ENCODE measurements at places on chromosomes 6 and 20. TPM values are rescaled to one million over a fixed set of nuclear protein-coding genes. Genes with fewer than 3 reads are reported as not detected.

DNA sequence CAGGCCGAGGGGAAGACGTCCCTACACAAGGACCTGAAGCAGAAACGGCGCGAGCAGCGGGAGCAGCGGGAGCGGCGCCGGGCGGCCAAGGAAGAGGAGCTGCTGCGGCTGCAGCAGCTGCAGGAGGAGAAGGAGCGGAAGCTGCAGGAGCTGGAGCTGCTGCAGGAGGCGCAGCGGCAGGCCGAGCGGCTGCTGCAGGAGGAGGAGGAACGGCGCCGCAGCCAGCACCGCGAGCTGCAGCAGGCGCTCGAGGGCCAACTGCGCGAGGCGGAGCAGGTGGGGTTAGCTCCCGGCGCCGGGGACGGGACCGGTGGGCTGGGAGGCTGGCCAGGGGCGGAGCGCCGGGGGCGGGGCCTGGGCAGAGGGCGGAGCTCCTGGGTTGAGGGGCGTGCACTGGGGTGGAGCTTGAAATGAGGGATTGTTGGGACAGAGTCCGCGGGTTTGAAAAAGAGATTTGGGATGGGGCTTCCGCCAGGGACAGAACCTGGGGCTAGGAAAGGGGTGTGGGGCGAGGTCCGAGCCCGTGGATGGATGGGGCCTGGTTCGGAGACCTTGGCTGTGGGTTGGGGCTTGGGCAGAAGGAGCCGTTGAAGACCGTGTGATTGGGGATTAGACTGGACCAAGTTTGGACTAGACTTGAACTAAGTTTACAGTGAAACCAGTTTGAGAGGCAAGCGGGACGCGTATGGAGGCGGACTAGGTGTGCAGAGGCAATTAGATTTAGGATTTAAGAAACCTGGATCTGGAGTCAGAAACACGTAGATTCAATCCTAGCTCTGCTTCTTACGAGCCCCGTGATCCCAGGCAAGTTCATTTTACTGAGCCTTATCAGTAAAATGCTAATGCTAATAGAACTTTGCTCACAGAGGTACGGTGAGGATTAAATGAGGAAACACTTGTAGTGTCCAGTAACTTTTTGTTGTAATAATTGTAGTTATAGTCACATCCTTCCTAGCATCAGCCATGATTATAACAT, 20.9 kb downstream of the DEF6 start:
- DNase-seq, result peak; percentile 91

DNA sequence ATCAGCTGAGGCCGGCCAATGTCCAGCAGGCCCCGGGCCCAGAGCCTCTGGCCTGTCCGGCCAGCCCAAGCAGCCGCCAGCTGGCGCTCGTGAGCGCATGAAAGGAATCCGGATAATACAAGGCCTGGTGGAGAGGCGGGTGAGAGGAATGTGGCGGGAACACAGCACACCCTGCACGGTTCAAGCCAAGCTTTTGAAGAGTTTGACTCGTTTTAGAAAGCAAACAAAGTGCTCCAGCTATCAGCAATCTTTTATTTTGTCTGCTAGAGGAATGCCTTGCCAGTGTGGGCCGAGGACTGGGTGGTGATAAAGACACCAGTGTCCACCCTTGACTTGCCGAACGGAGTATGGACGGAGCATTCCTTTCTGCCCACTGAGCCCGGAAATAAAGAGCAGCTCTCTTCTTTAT, 9.3 kb upstream of the NEDD9 start:
- peak; percentile 69 for DNase-seq

DNA sequence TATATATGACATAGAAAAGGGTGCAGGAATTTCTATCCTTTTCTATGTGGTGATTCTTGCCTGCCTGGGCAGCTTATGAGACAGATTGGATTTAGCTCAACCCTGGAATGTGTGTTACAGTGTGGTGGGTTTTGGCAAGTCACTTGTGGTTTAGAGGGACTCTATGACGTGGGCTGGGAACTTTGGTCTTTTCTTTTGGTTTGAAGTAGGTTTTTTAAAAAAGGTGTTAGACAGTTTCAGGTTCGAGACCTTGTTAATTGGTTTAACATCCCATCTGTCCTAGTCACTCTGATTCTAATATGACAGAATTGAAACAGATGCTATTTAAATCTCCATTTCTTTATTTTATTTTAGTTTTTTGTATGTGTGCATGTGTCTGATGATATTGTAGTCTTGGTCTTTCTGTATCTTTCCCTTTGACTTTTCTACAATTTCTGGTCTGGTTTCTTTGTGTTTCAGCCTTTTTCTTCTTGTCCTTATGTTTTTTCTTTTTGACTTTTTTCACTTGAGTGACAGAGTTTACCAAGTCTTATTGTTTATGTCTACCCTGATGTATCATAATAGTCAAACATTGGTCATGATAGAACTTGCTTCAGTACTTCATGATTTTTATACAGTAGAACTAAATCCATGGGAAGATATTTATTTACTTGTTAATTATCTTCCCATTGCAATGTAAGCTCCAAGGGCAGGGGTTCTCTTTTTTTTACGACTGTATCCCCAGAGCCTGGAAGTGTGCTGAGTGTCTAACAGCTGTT, 174.3 kb downstream of the CDKAL1 start:
- no peak for DNase-seq

DNA sequence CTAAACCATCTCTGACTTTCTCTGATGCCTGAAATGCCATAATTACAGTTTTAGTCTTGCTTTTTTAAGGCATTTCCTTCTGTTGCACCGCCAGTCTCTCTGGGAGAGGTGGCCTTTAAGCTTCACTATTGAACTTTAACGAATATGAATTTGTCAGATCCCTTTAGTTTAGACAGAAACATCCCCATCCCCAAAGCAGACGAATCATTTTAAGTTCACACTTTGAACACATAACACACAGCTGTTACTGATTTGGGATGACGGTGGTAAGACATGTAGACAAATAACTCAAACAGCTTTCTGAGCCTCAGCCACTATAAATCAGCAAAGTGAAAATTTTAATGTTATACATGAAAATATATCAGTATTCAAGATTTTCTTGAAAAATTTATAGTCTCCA, 7.2 kb upstream of the IPCEF1 start:
- no peak for DNase-seq

DNA sequence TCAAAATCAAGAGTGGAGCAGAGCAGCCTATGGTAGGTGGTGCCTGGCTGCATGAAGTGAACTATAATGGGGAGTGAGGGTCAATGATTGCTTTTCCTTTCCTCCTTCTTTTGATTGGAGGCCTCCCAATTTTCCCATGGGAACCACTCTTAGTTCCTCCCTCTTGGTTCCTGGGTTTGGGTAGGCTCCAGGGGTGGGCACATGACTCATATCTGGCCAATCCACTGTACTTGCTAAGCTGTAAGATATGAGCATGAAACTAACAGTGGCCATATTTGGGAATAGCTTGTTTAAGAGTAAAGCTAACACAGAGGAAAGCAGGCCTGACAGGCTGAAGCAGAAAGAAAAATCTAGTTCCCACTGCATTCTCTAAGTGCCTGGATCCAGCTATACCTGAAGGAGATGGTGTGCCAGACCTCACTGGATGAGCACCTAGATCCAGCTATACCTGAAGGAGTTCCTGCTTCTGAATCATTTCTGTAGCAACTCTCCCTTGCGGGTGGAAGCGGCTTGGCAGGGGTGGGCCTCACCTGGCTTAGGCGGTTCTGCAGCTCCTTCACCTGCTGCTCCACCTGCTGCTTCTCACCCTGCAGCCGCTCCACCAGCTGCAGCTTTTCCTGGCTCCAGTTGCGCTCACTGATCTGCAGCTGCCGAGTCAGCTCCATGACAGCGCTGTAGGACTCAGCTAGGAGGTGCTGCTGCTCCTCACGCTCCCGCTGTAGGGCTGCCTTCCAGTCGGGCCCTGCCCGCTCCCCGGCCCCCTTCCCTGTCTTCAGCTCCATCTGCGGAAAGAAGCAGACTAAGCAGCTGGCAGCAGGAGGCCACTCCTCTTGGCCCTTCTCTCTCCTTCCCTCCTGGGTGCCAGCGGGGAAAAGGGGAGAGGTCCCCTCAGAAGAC, 29.0 kb upstream of the DSN1 start:
- DNase-seq, result no peak

DNA sequence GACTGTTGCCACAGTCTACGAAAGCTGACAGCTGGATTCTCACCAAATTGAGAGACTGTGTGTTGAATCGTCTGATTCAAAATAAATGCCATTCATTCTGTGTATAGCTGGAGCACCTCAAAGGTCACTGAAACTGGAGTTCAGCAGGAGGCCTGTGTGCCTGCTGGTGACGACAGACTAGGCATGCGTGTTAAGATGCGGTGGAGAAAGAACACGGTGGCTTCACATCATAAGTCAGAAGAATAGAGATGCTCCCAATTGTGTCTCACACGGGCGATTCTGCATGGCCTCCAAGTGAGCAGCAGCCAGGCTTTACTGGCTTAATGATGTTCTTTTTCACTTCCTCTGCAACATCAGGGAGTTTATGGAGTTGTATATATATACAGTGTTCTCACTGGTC, 32.3 kb downstream of the SNHG17 start:
- DNase-seq, result no peak

- no peak for DNase-seq
Measured at GRCh38 chr20:9458138-9458796, 56.1 kb upstream of the LAMP5 start.

GRCh38 chr20:32807706-32808105, 12.0 kb upstream of the MAPRE1 start:
- no peak for DNase-seq

DNA sequence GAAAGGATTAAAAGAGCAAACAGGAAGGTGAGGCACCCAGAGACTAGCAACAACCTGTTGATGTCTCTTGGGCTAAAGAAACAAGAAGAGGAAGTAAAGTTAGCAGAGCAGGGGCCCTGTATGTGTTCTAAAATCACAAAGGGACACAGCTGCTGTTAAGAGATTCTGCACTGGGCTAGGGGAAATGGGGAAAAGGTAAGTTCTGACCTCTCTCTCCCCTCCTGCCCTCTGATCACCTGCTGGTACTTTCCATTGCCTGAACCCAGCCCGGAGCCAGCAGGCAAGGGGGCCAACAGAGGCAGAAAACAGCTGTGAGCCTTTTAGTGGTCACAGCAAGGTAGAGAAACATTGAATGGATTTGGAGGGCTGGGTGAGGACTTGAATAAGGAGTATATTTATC, 13.5 kb upstream of the CNR1 start:
- DNase-seq, result no peak

- no peak for DNase-seq
Measured at GRCh38 chr6:119147101-119148053, 68.9 kb upstream of the FAM184A start.

- DNase-seq, result no peak
Measured at GRCh38 chr6:136024711-136025110, 173.2 kb downstream of the PDE7B start.

DNA sequence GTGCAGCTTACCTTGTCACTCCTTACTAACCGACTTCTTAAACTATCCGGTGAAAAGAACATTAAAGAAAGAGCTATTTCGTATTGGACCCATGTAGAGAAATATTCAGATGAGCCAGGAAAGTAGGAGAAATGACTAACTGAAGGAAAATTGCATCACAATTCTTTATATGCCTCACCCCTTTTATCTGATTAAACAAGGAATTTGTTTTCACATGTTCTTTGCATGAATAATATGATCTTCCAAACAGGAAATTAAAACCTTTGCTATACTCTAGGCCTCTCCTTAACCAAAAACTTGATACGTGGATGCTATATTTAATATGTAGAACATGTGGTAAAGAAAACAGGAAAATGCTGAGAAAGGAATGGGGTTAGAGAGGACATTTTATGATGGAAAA, 41.9 kb upstream of the LRRC1 start:
- DNase-seq, result no peak

DNA sequence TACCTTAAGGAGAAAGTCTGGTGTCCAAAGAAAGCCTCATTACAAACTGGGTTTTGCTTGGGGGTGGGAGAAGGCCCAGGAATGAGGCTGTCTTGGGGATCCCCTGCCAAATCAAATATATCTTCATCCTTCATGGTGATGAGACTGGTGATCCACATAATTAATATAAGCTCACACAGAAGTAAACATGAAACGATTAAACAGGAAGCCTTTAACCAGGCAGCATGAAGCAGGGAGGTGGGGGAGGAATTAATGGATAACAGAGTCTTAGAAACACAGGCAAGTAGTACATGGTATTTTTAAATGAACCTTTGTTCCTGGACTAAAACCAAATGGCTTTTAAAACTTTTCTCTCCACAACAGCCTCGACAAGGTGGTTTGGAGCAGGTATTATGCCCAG, 437.5 kb downstream of the TFAP2A start:
- DNase-seq, result no peak

DNA sequence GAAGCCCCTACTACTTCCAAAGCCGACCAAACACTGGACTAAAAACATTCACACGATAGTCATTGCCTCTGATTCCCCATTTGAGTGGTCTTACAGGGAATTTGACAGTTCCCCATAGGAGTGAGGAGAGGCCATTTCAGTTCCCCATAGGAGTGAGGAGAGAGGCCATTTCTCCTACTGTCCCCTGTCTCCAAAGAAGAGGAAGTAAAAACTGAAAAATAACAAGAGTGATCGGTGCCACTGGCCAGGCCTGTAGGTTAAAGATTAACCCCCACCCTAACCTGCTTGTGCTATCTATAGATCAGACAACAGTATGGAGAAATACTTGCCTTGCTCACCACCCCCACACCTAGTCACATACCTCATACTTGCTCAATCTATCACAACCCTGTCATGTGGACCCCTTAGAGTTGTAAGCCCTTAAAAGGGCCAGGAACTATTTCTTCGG, 204.0 kb upstream of the MOCS1 start:
- DNase-seq, result no peak

DNA sequence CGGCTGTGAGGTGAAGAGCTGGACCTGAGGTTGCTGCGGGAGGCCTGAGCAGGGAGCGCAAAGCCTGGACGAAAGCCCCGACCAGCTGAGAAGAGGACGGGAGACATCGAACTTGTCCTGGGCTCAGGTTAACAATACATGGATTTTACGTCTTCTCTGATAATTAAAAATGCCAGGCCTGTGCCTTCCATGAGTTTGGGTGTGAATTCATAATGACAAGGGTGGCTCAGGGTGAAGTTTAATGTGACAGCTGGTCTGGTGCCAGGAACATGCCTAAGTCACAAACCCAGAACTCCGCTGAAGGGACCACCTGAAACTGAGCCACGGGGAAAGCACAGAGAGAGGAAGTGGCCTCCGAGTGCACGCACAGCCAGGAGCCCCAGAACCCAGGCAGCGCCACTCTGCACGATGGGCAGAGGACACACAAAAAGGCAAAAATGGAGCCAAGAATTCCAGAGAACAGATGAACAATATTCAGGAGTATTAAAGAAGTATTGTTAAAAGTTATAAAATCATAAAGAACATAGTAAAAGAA, 150.1 kb upstream of the RPS6KA2 start:
- DNase-seq, result no peak

GSTA3 gene
- not detected for total RNA-seq

MACROD2 gene
- total RNA-seq, result 40.2 TPM

TPD52L2 gene
- total RNA-seq, result 73.1 TPM

TPBG gene
- 11.9 TPM for total RNA-seq

CCM2L gene
- total RNA-seq, result 8.9 TPM

C4B gene
- total RNA-seq, result 116 TPM

CPNE5 gene
- 106 TPM for total RNA-seq

OOEP gene
- total RNA-seq, result not detected

OR2B6 gene
- total RNA-seq, result not detected

CAGE1 gene
- not detected for total RNA-seq

LY6G6F gene
- total RNA-seq, result not detected

SLC25A27 gene
- total RNA-seq, result 107 TPM

GNRH2 gene
- total RNA-seq, result 1.8 TPM

RNF144B gene
- total RNA-seq, result 19.8 TPM

LY6G6C gene
- not detected for total RNA-seq

SOBP gene
- 51.8 TPM for total RNA-seq

OPRM1 gene
- total RNA-seq, result 27.7 TPM

Measured in dorsolateral prefrontal cortex (tissue), 122 donors.